ENCODE measurements at places on chromosomes 2 and 18.

DNA sequence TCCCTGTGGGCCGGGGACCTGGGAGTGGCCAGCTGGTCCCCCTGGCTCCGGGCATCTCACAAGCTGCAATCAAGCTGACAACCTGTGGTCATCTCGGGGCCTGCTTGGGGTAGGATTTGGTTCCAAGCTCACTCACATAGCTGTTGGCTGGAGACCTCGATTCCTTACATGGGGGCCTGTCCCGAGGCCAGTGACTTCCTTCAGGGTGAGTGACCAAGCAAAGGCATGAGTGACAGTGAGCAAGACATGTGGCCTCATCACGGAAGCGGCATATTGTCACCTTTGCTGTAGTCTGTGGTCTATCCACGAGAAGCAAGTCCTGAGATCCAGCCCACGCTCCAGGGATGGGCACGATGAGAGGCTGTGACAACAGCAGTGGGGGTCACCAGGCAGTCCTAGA is 131.4 kb upstream of the ID2 start:
- DNase-seq, result no peak

DNA sequence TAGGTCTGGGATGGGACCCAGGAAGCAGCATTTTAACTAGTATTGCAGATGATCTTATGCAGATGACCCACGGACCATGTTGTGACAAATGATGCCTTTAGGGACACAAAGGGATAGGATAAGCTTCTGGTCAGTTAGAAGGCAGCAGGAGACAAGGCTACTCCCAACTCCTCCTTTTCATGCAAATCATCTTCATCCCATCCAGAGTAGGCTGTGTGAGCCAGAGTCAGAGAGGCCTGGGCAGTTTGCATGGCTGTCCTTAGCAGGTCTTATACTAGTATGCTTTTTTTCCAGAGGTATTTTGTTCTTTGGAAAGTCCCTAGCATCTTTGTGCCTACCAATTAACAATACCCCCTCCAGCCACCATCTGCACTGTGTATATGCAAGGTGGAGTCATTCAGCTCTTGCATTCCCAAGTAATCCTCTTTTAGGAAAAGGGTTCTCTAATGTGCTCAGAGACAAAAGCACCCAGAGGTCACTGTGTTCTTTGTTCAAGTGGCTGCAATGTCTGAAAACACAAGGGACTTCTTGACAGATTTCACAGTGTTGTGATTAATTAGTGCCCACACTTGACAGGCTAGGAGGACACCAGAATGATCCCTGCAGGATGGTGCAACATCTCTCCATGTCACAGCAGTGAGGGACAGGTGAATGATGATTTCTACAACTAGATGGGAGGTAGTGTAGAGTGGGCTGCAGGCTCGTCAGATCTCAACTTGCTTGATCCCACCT is 225.8 kb downstream of the NCKAP5 start:
- DNase-seq, result no peak

- DNase-seq, result no peak
Observed at GRCh38 chr2:96491860-96492497, 13.2 kb downstream of the NEURL3 start.

- no peak for DNase-seq
Observed at GRCh38 chr2:39558906-39559305, 106.8 kb upstream of the TMEM178A start.

DNA sequence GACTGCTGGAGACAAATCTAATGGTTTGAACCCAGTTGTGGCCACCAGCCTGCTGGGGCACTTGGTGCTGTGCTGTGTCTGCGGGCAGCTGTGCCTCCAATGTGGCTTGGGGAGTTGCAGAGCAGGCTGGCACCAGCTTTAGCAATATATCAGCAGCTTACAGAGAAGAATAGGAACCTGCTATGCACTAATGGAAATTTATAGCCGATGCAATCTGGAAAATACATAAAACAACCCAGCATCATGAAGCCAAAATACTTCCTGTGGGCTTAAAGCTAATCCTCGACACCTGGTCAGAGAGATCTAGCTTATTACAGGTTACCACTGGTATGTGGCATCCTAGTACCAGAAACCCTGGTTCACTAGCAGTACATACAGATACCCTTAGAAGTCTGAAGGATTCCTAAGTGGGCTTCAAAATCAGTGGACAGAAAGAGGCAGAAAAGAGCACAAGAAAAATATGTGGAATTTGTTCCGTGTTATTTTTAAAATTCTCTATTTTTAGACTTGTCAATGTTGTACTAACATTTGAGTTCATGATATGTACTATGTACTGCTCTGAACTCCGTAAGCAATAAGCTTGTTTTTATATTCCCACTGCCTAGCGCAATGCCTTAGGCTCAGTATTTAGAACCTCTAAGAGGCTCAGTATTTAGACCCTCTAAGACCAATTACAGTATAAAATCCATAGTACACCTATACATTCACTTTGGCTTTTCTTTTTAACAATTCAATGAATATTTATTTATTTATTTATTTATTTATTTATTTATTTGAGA is 194.7 kb downstream of the UXS1 start:
- DNase-seq, result no peak

GRCh38 chr18:41537666-41538065 is 417.4 kb upstream of the PIK3C3 start:
- DNase-seq, result no peak

DNA sequence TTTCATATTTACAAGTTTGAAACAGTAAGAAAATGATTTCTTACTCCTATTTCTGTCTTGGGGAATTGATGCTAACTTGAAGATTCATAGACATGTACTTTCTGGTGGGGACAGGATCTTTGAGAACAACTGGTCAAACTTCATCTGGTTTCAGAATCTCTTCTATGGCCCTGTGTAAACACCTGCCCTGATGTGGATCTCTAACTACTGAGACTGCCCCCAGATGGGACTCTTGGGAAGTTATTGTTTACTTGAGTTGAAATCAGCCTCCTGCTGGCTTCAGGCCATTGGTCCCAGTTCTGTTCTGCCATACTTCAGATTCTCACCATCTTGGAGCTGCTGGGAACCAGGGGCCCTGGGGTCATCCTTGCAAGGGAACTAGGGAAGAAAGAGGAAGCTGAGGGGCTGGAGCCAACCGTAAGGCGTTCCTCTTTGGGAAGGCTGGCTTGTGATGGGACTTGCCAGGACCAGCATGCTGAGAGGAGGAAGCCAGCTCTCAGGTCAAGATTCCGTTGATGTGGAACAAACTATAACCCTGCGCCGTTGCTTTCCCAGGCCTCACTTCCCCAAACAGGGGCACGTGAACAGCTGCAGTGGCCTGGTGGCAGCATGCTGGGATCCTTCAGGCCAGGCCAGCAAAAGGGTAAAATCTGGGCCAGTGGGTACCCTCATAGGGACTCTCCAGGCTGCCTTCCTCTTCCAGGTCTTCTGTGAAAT is 135.5 kb upstream of the CXCR4 start:
- no peak for DNase-seq

DNA sequence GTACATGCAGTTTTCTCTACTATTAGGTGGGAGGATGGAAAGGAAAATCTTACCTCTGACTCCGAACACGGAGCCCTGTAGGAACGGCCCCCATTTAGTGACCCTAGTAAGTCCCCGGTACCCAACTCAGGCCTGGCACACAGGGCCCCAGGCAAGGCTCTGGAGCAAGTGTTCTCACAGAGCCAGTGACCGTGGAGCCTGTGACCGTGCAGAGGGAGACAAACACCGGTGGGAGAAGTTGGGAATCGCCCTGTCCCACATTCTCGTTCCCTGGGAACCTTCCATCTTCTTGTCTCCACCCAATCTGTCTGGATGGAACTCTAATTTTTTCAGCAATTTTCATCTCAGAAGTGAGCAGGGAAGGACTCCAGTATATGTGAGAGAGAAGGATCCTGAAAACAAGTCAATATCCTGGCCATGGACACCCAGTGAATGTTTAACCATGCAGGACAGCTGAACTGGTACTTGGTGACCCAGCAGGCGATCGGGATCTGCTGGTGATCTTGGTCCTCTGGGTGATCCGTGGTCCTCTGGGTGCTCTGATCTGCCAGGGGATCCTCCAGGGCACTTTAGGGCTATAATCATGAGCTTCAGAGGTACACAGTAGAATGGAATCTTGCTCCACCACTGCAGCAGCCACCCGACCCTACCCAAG is 348.6 kb upstream of the ID2 start:
- no peak for DNase-seq

DNA sequence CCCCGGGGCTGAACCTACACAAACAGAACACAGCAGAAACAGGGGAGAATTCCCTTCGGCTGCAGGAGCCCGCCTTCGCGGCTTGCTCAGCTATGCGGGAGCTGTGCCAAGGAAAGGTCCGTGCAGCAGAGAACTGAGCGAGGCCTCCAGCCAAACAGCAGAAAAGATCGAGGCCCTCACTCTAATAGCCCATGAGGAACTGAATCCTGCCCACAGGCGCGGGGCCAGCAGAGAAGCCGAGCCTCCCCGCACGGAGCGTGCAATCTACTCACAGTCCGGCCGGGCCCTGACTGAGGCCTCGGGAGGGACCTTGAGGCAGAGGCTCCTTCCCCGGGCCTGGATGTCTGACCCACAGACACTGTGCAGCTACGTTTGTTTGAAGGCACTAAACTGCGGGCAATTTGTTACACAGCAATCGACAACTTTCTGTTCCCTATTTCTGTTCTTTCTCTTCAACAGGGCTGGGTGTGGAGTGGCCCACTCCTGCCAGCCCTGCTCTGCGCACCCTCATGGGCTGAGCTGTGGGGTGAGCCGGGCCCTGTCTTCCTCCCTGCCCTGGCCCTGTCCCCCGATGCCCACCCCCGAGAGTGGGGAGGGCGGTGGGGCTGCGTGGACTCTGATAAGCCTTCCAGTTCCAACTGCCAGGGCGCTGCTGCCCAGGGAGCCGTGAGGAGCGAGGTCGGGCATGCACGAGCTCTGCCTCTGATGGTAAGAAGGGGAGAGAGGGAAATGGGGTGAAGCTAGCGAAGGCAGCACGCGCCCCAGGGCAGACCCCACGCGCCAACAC is 13.7 kb downstream of the HES6 start:
- DNase-seq, result no peak
